ENCODE measurements at places on chromosomes 16 and 17.

DNA sequence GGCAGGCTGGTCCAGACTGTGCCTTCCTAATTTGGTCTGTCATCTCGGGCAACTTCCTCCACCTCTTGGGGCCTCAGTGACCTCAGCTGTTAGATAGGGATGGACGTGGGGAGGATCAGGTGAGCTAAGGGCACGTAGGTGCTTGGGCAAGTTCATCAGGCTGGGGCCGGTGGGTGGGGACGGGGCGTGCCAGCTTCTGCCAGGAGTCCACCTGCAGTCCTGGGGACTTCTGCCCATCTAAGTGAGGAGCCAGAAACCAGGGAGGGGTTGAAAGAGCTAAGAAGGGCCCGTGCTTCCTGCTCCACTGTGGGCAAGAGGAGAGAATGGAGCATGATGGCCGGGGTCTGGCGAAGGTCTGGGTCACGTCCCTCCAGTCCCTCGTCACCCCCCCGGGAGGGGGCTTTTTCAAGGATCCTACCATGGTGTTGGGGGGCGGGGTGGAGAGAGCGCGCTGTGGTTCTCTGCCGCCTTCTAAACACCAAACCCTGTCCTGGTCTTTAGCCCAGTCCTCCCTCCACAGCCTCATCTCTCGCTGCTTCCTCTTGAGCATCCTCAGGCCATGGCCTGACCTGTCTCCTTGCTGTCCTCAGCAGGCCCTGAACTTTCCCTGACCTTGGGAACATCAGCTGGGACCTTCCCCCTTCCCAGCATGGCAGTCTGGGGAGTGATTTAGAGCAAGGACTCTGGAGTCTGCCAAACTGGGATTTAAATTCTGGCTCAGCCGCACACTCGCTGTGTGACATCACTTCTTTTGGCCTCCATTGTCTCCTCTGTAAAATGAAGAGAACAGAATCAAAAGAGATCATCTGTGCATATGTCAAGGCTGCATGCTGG is 21.6 kb downstream of the SPNS2 start:
- no peak for DNase-seq

DNA sequence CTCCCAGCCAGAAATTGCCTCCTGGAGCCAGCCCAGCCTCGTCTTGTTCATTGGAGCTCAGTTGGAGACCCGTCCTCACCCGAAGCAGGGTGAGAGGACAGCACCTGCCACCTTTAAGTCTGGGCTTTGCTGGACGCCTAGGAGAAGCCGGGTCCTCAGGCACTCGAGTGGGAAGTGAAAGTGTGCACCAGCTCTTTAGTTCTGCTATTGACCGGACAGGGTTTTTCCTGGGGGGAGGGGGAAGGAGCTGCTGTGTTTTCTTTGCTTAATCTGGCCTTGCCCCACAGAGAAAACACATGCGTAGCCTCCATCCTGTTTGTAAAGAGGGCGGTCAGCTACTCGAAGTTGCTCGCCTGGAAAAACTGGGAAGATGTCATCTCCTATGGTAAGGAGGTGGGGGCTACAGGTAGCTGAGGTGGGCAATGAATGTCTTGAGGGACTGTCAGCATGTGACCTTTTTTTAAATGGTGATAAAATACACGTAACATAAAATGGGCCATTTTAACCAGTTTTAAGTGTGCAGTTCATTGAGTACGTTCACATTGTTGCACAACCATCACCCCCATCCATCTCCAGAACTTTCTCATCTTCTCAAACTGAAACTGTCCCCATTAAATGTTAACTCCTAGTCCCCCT is 34.4 kb downstream of the CMIP start:
- no peak for DNase-seq

- no peak for DNase-seq
Measured at GRCh38 chr17:8935191-8935590, 30.3 kb downstream of the PIK3R5 start.

GRCh38 chr16:50153596-50154419 is 702 bp downstream of the TENT4B start:
- peak; percentile 76 for DNase-seq

- DNase-seq, result peak; percentile 87
Measured at GRCh38 chr17:81712468-81713003, 452 bp downstream of the SLC25A10 start.
